ENCODE measurements at places on chromosomes 3 and 15.

GRCh38 chr15:52715411-52715810 is 36.2 kb upstream of the ATOSA start:
- no peak for DNase-seq

GRCh38 chr3:177514611-177515499 is 317.6 kb upstream of the TBL1XR1 start:
- DNase-seq = no peak

DNA sequence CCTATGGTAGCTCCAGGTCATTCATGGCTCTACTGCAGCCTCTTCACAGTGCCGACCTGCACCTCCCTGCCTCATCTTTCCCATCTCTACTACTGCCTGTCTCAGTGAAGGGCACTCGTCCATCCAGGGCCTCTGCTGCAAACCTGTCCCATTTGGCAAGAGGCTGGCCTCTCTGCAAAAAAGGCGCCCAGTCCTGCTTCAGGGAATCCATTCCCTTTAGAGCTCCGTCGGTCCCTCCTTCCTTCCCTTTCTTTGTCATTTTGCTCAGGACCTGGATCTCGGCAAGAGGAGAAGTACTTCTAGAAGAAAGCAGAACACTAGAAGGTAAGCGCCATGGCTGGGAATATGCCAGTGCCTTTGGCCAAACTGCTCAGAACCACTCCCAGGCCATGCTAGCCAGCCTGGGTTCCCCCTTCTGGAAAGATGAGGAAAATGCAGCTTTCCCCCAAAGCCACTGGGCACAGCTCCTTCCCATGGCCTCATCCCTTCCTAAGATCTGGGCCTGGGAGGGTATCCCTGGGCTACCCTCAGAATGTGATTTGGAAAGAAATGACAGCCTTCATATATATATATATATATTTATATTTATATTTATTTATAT is 6.4 kb upstream of the ISL2 start:
- DNase-seq = no peak

DNA sequence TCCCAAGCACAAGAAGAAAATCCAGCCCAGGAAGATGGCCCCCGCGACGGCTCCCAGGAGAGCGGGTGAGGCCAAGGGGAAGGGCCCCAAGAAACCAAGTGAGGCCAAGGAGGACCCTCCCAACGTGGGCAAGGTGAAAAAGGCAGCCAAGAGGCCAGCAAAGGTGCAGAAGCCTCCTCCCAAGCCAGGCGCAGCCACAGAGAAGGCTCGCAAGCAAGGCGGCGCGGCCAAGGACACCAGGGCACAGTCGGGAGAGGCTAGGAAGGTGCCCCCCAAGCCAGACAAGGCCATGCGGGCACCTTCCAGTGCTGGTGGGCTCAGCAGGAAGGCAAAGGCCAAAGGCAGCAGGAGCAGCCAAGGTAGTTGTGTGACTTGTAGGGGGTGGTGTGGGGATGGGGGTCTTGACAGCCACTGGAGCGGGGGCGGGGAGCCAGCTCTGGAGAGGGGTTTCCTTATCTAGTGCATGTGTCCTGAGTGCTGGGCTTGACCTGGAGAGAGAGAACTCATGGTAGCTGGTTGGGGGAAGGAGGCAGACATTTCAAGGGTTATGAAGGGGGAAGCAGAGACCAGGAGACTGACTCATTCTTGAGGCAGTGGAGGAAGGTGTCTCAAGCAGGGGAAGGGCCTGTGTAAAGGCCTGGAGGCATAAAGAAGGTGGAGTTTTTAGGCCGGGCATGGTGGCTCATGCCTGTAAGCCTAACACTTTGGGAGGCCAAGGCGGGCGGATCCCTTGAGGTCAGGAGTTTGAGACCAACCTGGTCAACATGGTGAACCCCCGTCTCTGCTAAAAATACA is 6.2 kb downstream of the H1-8 start:
- DNase-seq = peak; percentile 62

DNA sequence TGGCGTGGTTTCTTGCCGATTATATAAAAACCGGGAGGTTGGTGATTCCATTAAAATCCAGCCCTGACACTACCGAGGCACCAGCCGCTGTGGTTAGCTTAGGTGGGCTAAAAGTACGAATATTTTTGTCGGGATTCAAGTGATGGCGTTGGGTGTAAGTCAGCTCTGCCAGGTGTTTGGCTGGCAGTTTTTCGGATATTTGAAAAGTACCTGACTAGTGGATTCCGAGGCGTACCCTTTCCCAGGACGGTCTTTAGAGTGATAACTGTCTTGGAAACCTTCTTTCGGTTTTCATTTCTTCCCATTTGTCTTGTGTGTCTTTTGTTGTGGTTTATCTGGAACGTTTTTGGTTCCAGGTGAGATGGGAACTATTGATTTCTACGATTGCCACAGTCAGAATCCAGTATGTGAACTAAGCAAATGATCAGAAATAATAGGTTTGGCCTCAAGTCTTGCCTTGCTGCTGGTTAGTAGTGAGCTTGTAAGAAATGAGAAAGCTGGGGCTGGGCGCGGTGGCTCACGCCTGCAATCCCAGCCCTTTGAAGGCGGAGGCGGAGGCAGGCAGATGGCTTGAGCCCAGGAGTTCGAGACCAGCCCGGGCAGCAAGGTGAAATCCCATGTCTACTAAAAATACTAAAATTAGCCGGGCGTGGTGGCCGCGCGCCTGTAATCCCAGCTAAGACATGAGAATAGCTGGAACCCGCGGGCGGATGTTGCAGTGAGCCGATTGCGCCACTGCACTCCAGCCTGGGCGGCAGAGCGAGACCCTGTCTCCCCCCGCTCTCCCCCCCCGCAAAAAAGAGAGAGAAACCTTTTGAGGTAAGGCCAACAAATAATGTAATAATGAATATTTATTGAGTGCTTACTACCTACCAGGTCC is 1.4 kb downstream of the FYTTD1 start:
- DNase-seq = peak; percentile 39

- DNase-seq = no peak
Measured at GRCh38 chr3:1787094-1787493, 311.6 kb upstream of the CNTN4 start.

DNA sequence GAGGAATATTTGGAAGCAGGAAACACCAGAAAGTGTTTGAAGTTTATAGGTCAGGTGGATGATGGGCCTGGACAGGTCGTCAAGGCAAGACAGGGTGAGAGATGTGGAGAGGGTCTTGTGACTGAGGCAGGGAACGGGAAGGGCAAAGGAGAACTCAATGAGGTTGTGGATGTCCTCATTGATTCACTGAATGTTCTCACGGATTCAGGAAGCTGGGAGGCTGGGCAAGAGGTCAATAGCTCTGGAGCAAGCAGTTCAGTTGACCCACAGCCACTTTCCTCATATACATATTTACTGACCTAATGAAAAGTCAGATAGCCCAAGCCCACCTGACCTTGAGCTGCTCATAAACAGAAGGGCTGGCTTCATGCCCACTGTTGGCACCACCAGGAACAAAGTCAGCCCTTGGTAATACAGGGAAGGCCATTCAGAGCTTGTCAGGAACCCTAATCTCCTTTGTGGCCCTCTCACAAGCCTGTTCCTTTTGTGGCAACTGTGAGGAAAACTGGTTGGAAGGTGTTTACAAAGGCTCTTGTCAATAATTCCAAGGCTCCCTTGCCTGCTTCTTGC is 31.6 kb downstream of the ARRDC4 start:
- no peak for DNase-seq

DNA sequence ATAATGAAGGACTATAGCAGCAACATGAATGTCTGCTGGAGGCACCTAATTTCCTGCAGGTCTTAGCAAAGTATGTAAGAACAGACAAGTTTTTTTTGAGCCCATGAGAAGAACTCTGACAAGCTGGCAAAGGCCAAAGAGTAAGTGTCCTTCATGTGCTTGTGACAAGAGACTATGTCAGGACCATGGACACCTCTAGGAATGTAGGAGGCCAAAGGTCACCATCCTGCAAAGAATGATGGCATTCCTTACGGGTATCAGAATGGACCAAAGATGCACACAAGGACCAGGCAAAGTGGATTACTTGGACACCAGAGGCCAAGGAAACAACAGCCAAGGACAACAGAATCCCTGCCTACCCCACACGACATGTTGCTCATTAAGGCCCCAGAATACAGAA is 858.5 kb upstream of the CFAP20DC start:
- DNase-seq = no peak

DNA sequence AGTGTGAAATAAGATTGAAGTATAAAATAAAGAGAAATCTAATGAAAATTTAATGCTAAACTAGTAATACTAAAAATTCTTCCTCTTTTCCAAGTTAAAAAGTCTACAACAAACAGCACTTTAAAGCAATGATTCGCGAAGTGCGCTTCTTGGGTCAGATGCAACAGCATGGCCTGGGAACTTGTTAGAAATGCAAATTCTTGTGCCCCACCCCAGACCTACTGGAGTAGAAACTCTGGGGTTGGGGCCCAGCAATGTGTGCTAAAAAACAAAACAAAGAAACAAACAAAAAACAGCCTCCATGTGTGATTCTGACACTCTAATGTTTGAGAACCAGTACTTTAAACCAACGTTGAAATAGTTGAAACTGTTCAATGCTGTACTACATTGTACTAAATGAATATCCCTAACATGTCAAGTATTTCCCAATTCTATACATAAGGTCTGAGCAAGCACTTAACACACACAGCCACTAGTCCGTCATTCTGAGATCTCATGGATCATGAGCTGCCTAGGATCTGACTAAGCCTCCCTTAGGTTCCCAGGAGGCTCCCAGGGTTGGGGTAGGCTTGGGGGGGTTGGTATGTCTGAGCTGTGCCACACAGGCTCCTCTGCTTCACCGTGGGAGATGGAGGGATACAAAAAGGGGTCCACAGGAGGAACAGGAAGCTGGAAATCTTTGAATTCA is 6.1 kb downstream of the RASGRP1 start:
- no peak for DNase-seq

- no peak for DNase-seq
Measured at GRCh38 chr15:85950101-85950500, 129.6 kb upstream of the AGBL1 start.

GRCh38 chr3:14764331-14765059 is 54.3 kb upstream of the FGD5 start:
- no peak for DNase-seq

DNA sequence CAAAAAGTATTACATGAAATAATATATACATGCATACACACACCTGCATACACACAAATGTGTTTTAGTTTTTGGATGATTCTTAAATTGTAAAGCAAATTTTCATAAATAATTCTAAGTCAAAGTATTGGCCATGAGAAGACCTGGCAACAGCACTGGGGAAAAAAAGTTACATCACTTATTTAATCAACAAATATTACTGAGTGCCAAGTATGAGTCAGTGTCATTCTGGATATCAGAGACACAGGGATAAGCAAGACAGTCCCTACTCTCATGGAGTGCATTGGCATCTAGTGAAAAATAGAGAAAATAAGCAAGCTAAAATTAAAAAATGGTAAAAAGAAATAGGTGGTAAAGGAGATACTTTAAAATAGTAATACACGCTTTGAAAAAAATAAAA is 29.4 kb upstream of the GUCA1C start:
- no peak for DNase-seq

- DNase-seq = no peak
Measured at GRCh38 chr3:15214758-15215157, 8.7 kb downstream of the CAPN7 start.

GRCh38 chr3:122767540-122768372 is 25.9 kb downstream of the HSPBAP1 start:
- no peak for DNase-seq

DNA sequence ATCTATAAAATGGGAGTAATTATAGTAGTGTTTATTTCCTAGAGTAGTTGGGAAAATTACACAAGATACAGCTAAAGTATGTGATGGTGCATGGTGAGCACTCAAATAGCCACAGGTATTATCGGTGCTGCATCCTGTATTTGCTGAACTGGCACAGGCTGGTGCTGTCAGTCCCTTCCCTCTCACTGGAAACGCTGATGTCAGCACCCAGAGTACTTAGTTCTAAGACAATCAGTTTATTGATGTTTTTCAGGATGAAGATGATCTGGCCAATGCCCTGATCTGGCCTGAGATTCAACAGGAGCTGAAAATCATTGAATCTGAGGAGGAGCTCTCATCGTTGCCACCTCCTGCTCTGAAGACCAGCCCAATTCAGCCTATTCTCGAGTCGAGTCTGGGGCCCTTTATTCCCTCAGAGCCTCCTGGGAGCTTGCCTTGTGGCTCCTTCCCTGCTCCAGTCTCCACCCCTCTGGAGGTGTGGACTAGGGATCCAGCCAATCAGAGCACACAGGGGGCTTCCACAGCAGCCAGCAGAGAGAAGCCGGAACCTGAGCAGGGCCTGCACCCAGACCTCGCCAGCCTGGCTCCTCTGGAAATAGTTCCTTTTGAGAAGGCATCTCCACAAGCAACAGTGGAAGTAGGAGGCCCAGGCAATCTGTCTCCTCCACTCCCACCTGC is 49.7 kb downstream of the TMEM39A start:
- no peak for DNase-seq
